ENCODE measurements at places on chromosomes 5 and 9.

DNA sequence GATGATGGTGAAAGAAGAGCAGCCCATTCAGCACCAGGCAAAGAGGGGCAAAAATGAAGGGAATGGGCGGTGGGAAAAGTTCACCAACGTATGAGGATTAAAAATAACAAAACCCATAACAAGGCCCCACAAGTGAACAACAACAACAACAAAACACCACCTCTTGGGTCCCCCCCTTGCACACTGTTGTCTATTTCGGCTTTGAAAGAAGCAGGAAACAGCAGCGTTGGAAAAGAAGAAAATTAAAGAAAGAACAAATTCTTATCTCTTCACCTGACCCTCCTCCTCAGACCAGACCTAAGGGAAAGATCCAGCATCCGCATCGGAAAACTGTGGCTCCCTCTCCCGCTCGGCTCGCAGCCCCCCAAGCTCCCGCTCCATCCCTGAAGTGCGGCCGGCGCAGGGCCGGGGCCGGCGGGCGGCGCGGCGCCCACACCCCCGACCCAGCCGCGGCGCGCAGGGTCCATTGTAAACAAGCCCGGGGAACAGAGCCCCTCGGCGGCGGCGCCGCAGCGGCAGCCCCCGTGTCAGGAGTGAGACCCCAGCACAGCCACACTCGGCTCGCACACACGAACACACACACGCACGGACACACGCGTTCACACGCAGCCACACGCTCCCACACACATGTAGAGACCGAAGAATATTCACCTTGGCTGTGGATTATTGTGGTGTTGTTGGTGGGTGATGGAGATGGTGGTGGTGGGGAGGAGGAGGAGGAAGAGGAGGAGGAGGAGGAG is 535 bp downstream of the RFX3 start:
- DNase-seq = no peak

- no peak for DNase-seq
Observed at GRCh38 chr5:142789206-142789605, 19.0 kb downstream of the ARHGAP26 start.

DNA sequence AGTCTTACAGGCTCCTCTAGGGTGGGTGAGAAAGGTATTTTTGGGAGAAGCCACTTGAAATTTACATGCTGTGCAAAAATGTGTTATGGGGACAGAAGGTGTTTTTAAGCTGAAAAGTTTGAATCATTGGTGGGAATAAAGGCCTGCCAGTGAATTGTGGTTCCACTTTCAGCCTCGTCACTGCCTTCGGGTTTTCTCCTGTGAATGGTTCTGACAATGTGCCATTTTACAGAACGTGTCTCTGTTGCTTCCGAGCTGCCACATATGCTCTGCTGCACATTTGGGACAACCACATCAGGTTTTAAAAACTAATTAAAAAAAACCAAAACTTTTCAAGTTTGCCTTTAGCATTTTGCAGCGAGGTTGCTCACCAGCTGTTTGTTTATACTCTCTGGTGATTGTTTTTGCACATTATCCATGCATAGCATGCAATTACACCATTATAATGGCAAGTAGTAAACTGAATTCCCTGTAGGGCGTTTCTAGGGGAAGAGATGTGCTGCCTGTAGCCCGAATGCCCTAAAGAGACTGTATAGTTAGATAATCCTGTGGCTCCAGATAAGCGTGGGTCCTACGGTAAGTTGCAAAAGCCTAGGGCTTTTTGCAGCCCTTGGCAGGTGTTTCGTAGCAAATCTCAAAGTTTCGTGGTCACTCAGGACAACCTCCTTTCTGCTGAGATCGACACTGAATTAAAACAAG is 40.1 kb upstream of the SUB1 start:
- DNase-seq = no peak

GRCh38 chr9:36813154-36813553 is 220.9 kb downstream of the PAX5 start:
- no peak for DNase-seq

- no peak for DNase-seq
Observed at GRCh38 chr9:85163415-85163814, 493.9 kb downstream of the NTRK2 start.

- DNase-seq = peak; percentile 90
Observed at GRCh38 chr5:123036391-123037103, at the start of gene PPIC. Gene PPIC (minus strand): TSS chr5:123036725. CDS start chr5:123036625, 100 bp downstream.

DNA sequence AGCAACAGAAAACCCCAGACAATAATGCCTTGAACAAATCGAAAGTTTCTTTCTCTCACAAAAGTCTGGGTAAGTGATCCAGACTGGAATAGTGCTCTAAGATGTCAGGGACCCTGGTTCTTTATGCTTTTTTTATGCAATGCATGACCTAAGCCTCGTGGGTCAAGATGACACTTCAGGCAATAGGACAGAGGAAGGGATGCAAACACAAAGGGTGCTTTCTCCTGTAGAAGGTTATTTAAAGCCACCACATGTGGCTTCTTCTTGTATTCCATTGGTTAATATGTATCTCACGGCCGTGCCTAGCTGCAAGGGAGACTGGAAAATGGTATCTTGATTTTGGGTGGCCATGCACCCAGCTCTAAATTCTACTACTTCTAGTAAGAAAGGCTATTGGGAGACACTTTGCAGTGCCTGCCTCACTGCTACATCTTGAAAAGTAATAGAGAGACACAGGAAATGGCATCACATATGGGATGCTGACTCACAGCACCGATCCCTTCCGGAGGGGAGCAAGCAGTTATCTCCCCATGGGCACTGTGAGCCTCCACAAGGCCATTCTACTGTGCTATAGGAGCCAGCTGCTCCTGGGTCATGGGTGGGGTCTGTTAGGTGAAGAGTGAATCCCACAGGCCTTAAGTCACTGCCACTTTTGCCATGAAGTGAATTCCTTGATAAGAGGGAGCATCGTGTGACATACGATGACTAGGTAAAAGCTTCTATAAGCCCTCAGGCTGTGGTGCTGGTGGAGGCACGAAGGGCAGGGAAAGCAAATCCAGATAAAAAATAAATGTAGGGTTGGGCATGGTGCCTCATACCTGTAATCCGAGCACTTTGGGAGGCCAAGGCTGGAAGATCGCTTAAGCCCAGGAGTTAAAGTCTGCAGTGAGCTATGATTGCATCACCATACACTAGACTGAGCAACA is 32.5 kb upstream of the RAB14 start:
- no peak for DNase-seq

GRCh38 chr9:3447143-3447542 is 78.7 kb downstream of the RFX3 start:
- no peak for DNase-seq
